ENCODE measurements at places on chromosomes 5 and 9.

GRCh38 chr5:2147504-2148311 lies 265.0 kb upstream of the IRX4 start:
- DNase-seq: no peak

GRCh38 chr9:100720922-100721321 lies 143.0 kb downstream of the CAVIN4 start:
- no peak for DNase-seq

DNA sequence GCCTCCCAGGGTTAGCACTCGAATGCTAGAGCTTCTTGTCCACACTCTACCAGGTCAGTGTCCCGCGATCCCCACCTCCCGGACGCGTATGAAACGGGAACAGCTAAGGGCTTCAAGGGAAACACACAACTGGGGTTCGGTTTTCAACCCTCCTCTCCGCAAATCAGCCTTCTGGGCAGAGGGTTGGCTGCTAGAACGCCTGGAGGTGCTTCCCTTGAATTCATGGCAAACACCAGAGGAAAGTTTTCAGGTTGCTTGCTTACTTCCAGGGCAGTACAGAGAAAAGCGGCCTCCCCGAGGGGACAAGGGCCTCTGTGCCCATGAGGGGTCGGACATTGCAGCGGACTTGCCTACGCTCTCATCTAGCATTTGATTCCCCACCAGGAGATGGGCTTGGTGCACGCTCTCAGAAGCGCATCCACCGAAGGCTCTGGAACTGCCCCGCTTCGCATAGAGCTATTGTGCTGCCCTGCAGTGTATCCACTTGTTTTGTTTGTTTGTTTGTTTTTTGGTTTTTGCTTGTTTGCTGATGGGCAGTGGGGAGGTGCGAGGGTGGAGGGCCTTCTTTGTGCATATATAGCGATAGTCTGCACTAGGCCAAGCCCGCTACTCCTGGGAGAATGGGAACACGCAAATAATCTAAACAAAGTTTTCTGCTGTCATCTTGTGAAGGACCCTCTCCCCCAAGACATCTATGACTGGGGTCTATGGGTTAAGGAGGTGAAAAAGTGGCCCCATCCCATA lies 1.3 kb upstream of the DMRT3 start:
- DNase-seq: no peak

- DNase-seq: no peak
These were observed 124.2 kb downstream of the KCNIP1 start for GRCh38 chr5:170628028-170628427.

DNA sequence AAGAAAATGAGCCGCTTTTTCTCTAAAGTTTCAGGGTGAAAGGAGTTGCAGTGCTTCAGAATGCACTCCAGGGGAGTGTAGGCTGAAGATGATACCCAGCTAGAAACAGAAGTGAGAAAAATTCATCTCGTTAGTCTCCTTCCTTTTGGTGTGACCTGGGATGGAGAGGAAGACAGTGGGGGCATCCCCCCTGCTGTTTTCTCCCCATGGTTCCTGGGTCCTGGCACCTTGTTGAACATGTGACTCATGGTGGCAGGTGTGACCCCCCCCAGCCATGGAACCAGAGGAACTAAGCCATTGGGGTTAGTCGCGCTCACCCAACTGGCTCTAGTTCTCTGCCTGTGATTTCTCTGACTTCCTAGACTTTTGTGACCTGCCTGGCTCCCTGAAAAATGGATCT lies 424.6 kb downstream of the CSNK1G3 start:
- no peak for DNase-seq

Measured in activated CD8-positive, alpha-beta memory T cell treated with anti-CD3 and anti-CD28 coated beads for 1 hour (primary cell).